ENCODE measurements at places on chromosomes 2 and 18.
A peak's percentile ranks its signal among the peaks of the same experiment; 100 is the strongest.

DNA sequence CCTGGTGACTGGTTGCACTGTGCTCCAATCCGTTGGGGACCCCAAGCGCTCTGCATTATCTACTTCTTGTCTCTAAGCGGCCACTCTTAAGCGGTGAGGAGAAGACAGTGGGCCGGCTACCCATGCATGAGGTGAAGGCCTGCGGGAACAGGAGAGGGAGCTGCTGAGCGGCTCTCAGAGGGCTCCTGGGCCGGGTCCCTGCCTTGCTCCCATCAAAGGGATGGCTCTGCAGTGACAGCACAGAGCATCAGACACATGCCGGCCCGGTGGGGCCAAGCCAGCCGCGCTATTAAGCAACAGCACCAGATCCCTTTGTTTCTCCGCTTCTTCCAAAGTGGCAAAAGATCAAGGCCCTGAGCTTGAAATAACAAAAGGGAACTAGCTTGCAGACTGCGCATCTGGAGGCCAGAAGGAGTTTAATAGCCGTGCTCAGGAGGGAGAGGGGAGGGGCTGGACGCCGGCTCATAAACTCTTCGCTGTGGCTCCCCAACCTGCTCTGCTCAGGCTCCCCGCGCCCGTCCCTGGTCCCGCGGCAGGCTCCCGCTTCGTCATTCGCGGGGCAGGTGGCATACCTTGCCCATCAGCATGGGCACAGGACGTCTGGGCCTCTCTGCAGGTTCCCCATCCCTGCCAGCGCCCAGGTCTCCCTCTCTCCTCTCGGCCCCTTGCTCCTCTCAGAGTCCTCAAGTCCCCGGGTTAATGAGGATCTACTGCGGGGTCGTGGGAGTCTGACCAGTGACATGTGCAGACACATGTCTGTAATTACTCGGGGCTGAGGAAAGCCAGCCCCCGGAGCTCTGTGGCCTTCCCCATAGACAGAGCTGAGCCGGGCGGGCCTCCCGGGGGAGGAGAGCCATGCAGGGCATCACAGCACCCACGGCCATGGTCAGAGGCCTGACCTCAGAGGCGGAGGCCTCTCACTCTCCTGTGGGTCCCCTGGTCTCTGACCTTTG is 96.7 kb downstream of the ASB1 start:
- DNase-seq, result peak; percentile 39

DNA sequence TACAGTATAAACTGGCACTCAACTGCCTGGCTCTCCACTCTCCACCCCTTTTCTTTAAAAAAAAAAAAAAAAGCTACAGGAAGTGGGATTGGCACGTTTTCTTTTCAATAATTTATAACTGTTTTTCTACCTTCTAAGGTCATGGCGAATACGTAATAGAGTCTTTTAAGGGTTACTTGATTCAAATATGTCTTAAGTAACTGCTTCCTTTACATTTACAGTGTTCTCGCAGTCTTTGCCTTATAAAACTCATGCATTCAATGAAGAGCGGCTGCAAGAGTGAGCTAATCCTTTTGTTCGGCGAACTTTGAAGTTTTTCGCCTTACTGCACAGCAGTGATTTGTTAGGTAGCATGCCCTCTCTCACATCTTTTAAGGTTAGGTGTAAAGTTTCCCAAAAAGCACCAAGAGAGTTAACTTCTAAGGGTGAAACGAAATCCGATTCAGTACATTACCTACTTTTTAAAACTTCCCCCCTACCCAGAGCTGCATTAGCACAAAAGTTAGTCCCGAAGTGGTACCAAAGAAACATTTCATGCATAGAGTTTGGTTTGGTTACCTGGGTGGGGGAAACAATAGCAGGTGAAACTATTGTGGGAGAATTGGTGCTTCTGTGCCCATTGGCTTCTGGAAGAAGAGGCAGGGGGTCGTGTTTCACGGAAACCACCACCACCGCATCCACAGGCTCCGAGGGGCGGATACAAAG is 2.0 kb downstream of the KCTD1 start:
- peak; percentile 64 for DNase-seq

DNA sequence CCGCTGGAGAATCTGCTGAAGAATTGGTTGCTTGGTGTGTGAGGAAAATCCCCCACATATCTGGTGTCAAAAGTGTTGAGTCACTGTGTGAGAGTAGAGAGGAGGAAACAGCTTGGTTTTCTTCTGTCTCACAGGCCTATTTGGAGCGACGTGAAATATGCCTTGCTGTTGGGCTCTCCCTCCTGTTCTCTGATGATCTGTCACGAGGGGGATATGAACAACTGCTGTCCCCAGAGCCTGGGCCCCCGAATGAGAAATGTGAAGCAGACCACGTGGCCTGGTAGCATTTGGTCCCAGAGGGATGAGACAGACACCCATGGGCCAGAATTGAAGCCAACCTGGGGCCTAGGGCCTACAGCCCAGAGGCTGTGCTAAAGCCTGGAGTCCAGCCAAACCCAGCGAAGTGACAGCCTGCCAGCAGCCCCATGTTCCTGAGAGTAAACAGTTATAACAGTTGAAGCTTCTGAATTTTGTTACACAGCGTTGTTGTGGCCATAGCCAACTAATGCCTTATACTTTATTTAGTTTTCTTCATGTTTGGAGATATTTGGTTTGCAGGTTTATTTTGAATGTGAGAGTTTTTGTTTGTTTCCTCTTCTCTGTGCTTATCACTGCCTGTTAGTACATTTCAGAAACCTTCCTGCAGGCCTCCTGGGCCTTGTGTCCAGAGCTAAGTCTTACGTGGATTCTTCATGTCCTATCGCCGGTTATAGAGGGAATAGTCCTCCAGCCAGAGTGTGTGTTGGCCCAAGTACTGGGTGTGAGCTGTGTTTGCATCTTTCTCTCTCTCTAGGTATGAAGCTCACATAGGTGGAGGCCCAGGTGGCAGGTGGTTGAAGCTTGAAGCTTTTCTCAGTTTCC is 18.7 kb upstream of the COLEC12 start:
- peak; percentile 49 for DNase-seq

GRCh38 chr2:27582129-27582694 is 630 bp upstream of the ZNF512 start:
- DNase-seq, result no peak

GRCh38 chr2:111157071-111157661 is 36.5 kb downstream of the BCL2L11 start:
- no peak for DNase-seq

DNA sequence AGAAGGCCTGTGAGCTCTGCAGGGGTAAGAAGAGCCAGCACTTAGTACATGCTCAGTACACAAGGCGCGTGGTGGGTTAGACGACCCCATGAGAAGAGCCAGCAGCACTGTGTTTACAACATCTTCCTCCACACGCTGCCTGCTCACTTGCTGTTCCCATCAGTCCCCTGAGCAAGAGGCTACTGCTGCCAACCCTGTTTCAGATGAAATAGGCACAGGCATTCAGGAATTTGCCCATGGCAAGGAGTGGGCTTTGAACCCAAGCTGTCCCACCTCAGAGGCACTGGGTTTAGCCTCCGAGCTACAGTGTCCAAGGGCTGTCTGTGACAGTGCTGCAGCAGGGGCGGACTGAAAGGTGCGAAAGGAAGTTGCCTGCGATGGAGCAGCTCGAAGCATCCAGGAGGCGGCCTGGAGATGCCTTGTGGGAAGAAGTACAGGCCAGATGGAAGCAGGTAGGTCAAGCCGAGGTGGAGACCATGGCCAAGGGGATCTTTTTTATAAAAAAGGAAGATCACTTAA is 121.5 kb upstream of the PXDN start:
- DNase-seq, result no peak

DNA sequence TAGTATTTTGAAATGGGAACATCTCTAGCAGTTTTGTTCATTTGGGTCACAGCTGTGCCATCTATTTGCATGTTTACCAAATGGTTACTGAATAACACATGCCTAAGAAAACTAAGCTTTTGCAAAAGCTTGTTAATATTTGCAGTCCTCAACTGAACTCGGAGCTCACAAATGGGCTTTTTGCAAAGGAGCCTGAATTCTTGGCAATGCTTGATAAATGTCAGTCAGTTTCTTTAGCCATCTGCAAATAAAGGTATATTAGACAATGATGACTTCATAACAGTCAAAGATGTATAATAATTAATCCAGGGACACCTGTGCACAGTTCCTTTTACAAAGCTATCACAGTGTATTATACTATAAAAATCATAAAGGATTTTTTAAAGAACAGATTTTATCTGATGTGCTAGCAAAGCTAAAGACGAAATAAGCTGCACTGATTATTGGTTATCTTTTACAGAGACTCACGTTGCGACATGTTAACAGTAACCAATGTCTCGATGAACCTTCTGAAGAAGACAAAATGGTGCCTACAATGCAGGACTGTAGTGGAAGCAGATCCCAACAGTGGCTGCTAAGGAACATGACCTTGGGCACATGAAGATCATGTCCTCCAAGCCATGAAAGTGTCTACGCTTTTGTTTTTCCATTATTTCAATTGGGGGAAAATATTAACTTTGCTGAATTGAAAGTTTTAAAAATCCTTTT is 248.4 kb upstream of the KCNJ3 start:
- DNase-seq, result no peak

DNA sequence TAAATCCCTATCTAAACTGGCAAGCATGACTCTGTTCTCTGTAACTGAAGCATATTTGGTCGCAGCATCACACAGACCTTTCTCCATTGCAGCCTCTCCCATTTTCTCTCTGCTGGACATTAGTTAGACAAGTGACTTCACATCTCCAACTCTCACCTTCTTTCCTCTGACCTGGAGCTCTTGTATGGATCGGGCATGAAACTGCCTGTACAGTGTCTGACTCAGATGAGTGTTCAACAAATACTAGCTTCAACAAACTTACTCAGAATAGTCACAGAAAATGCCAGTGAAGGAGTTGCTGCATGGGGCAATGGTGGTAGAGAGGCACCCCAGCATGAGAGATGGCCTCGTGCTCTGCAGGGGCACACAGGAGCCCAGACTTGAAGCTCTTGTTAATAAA is 104.7 kb upstream of the COPS8 start:
- DNase-seq, result no peak

DNA sequence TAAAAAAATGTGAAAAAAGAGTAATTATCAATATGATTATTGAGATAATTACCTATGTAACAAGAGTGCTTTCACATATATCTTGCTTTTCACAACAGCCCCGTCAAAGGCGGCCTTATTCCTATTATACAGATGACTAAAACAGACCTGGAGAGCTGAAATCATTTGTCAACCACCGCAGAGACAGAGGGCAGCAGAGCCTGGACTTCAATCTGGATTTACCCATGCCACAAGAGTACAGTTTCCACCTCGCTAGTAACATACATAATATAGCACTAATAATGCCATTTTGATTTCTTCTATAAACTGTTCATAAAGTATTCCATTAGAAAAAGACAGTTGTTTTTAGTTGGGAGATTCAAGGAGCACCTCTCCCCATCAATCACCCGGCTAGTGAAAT is 121.8 kb downstream of the EPB41L3 start:
- no peak for DNase-seq

GRCh38 chr2:241358470-241358869 is 2.4 kb downstream of the FARP2 start:
- no peak for DNase-seq

- DNase-seq, result no peak
Measured at GRCh38 chr2:136393514-136393913, 275.6 kb upstream of the CXCR4 start.

- DNase-seq, result peak; percentile 2
Measured at GRCh38 chr2:50956886-50957285, 75.0 kb downstream of the NRXN1 start.

- DNase-seq, result no peak
Measured at GRCh38 chr2:75494137-75494769, 66.5 kb downstream of the EVA1A start.

GRCh38 chr2:62458206-62458641 is 47.8 kb downstream of the TMEM17 start:
- no peak for DNase-seq

DNA sequence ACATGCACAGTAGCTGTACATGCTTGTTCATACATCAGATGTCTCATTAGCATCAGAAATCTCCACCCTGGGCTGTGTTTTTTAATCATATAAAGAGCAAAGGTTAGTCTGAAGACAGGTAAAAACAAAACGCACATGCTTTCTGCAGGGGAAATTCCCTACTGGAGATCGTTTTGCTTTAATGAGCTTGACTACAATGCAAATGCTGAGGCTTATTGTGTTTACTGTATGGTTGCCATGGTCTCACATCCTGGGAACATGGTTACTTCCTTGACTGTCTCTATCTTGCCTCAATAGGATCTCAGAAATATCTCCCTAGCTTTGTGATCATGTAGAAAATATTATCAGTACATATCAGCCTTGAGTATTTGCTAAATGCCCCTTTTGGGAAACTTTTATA is 336.5 kb upstream of the TFPI start:
- peak; percentile 6 for DNase-seq

DNA sequence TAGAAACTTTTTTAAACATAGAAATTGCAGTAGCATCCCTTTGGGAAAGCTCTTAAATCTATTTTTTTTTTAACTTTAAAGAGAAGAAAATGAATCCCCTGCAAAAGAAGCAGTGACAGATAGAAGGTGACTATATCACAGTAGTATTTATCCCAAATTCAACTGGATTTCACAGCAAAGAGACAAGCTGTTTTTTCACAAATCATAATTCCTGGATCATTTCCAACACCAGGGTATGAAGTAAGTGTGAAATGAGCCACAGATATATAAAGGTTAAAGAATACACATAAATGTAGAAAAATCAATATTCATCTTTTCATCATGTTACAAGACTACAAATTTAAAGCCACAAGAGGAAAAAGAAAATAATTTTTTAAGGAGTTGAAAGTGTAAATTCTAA is 1404.9 kb upstream of the NXPH2 start:
- DNase-seq, result no peak

DNA sequence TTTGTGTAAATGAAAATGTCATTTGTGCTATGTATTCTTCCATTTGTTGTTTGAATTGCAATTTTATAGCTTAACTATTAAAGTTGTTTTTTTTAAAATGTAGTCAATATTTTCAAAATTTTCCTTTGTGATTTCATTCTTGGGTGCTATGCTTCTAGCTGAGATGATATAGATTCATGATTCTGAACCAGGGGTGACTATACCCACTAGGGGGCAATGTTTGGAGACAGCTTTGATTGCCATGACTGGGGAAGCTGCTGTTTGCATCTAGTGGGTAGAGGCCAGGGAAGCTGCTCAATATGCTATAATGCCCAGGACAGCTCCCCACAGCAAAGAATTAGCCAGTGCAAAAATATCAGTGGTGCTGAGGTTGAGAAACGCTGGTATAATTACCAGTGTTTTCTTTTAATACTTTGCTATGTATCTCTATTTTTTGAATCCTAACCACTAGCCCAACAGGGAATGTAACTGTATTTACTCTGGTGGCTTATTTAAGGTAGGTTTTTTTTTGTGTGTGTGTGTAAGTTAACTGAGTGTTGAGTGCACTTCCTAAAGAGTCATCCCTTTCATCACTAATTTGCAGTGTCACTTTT is 99.7 kb downstream of the MEP1B start:
- peak; percentile 67 for DNase-seq

- no peak for DNase-seq
Measured at GRCh38 chr2:62501069-62501468, 4.9 kb downstream of the TMEM17 start.

GRCh38 chr2:215156453-215156852 is 18.0 kb upstream of the ABCA12 start:
- DNase-seq, result no peak

DNA sequence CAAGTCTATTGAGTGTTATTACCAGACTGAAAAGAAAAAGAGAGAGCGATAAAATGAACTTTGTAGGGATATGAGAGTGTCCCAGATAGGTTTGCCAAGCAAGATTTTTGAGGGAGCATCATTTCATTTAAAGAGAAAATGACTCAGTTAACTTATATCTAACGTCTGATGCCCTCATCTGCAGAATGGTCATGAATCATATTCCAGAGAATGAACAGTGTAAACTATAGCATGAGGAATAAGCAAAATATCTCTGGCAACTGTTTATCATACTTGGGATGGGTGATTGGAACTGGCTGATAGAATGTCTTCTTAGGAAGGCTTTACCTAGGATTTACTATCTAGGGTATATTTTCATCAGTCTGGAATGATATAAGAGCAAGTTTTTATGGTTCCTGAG is 289.4 kb downstream of the CMPK2 start:
- peak; percentile 1 for DNase-seq

All from astrocyte of the spinal cord (primary cell).